ENCODE measurements at places on chromosomes 2 and 18. TPM values are rescaled to one million over a fixed set of nuclear protein-coding genes. Genes with fewer than 3 reads are reported as not detected.

The GPR45 gene
- total RNA-seq: not detected

The SERPINB13 gene
- not detected for total RNA-seq

The VWA3B gene
- not detected for total RNA-seq

GRCh38 chr2:153416071-153416470 lies 62.5 kb downstream of the RPRM start:
- DNase-seq: no peak

GRCh38 chr2:18376936-18377335 lies 183.5 kb downstream of the RDH14 start:
- DNase-seq: no peak

The LRPPRC gene
- total RNA-seq: 188 TPM

The BZW1 gene
- total RNA-seq: 527 TPM
